NB4 (cell line): ENCODE measurements at places on chromosomes 1 and 21.

GRCh38 chr1:109383854-109384253, 13.9 kb downstream of the SORT1 start:
- no peak for DNase-seq

- DNase-seq, result no peak
Measured at GRCh38 chr1:235838021-235838420, 28.7 kb downstream of the LYST start.

- DNase-seq, result peak; percentile 44
Measured at GRCh38 chr1:30982937-30983336, 74.4 kb upstream of the SDC3 start.

DNA sequence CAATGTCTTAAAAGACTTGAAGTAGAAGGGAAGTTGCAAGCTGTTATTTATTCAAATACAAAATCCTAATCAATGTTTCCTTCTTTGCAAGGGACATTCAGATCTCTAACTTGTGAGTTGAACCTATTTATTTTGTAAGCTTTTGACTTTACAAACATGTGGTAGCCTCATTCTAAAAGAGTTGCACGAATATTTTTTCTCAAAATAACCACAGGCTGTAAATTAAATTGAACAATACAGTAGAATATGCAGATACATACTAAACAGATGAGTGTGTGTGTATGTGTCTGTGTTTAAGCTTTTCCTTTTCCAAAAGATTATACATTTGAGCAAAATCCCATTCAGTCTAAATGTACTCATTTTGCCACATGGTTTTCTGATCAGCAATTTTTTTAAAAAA, 4.8 kb upstream of the DYNLT5 start:
- no peak for DNase-seq

DNA sequence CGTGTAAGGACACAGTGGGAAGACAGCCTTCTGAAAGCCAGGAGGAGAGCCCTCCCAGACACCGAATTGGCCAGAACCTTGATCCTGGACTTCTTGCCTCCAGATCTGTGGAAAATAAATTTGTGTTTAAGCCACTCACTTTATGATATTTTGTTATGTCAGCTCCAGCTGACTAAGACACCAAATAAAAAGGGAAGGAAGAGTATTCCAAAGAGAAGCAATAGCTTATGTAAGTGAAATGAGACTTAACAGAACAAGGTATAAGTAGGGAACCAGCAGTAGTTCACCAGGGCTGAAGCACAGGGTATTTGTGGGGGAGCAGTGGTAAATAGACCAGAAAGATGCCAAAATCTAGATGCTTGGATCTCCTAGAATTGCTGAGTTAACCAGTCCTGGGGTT, 94.2 kb upstream of the WLS start:
- DNase-seq, result no peak

DNA sequence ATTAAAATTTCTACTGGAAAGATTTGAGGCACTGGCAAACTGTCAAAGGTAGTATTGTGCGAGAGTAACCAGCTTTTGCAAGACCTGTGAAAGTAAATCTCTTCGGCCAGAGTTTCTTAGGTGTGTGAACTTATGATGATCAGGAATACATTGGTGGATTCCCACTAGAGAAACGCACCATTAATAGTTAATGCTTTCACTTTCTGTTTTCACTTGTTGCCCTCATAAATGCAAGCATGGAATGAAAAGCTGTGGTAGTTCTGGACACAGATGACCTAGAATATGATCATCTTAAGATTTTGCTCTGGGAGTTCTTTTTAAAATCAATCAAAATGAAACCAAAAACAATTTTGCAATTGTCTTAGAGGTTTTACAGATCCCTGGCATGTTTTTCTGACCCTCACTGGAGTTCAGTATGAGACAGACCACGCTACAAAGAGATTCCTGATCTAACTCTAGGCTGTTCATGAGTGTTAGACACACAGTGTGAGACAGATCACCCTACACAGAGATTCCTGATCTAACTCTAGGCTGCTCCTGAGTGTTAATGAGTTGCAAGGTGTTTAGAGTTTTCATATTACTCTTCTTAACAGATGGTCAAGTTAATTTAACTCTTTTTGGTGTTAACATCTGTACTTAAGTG, 98.8 kb downstream of the SDCCAG8 start:
- DNase-seq, result no peak

DNA sequence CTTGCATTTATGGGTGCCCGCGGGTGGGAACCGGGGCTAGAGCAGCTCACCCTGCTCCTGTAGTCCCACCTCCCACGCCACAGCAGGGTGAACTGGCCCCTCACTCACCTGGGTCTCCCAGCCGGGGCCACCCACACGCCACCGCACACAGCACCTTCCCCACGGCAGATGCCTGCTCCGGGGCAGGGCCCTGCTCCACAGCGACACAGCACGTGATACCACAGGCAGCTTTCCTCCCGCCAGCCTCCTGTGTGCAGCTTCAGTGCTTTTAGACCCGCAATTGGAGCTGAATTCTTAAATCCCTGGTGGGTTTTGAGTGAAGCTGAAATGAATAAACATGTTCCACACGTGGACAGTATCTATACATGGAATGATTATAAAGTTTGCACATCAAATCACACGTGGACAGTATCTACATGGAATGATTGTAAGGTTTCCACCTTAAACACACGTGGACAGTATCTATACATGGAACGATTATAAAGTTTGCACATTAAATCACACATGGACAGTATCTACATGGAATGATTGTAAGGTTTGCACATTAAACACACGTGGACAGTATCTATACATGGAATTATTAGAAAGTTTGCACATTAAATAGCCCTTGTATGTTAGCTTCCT, 93.1 kb upstream of the COL6A1 start:
- no peak for DNase-seq

DNA sequence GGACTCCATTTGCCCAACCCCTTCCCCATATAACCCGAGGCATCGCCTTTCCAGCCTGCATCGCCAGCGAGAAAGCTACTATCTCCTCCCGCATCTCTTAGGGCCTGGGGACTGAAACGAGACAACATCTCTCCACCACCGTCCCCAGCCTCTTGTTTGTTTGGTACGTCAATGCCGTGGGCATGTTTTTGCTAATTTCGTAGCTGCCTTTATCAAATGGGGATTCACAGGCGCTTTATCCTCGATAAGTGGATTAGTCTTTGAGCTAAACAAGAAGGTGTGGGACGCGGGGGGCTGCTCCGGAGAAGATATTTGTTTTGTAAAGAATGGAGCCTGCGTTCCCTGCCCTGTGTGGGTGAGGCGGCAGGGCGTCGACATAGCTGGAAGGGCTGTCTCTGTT, 91.6 kb downstream of the PAX7 start:
- DNase-seq, result no peak

DNA sequence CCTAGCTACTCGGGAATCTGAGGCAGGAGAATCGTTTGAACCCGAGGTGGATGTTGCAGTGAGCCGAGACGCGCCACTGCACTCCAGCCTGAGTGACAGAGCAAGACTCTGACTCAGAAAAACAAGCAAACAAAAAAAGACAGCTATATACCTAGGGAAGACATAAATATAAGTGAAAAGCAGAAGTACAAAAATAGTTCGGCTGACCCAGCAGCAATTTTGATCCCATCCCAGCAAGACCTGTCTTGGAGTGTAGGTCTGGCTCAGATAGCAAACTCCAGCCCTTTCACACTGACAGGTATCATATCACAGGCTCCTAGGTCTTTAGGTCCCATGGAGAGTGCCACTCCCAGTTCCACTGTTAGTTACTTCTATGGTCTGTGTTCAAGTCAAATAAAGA, 14.6 kb downstream of the MTX1 start:
- DNase-seq, result peak; percentile 44

DNA sequence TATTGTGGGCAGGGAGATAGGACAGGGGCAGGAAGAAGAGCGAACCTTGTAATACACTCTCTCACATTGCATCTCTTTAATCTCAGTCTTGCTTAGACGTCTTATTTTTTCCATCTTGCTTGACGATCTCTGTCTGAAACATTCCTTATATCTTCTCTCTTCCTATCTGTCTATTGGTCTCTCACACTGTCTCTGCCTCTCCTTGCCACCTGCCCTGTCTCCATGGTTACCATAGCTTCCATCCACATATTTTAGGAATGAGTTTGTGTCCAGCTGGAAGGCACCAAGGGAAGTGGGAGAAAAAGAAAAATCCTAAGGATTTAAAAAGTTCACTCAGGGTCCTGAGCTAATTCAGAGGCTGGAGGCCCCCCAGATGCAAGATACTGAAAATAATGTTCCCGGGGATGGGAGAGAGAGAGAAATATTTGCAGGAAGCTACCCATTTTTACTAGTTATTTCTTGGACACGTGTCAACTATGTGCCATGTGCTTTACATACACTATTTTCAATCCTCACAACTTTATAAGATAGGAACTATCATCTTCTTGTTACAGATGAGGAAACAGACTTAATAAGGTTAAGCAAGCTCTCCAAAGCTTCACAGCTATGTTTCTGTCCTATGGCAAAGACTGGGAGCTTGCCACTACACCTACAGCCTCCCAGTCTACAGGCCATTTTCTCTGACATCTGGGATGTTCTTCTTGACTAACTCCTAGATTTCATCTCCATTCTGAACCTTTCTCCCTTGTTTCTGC, 933 bp downstream of the ANKRD34A start:
- no peak for DNase-seq

- DNase-seq, result peak; percentile 77
Measured at GRCh38 chr1:203340112-203340790, 10.7 kb downstream of the FMOD start.

GRCh38 chr1:91689641-91690481, 189.2 kb downstream of the CDC7 start:
- no peak for DNase-seq

DNA sequence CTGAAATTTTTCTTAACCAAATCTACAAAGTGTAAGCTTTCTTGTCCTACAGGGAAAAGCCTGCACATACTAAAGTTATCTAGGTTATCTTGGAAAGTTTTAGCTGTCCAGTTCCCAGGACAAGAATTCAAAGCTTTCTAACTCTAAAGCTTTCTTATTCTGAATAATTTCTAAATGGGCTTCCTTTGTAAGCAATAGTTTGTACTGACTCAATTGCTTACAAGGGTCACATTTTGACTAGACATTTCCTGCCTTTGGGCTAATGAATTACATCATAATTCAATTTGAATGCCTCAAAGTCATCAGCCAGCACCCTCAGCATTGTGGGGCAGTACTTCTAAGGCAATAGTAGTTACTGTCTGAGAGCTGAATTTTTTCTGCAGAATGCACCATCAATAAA, 223.0 kb downstream of the LTN1 start:
- no peak for DNase-seq

- peak; percentile 73 for DNase-seq
Measured at GRCh38 chr1:100631015-100631551, 88.5 kb upstream of the VCAM1 start.

GRCh38 chr21:39094847-39095579, 88.2 kb downstream of the PSMG1 start:
- DNase-seq, result no peak

GRCh38 chr1:52111492-52111891, 30.4 kb upstream of the ZFYVE9 start:
- DNase-seq, result peak; percentile 44

GRCh38 chr1:44631333-44631646, 43.0 kb downstream of the TMEM53 start:
- DNase-seq, result no peak

DNA sequence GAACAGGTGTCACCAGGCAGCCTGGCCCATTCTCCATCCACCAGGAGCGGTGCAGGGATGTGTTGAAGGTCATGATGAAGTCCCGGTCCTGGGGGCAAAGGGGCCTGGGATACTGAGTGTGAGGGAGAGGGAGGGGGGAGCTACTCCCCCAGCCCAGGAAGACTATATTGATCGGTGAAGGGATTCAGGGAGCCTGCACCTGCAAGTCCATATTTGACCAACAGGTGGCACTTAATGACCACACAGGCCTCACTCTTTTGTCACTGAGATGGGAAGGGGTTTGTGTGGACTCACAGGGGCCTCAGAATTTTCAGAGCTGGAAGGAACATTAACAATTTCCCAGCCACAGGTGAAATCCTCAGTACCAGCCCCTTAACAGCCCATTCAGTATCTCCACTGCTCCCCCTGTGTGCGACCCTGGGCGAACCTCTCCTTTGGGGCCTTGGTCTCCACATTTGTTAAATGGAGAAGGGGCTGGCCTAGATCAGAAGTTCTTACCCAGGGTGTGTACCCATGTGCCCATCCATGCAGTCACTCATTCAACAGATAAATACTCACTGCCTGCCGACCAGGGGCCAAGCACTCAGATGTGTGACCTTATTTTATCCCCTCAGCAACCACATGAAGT, 55.6 kb downstream of the NKAIN1 start:
- DNase-seq, result peak; percentile 65

- no peak for DNase-seq
Measured at GRCh38 chr1:98104289-98104688, 183.5 kb upstream of the DPYD start.

GRCh38 chr1:94425821-94426484, 7.8 kb downstream of the ABCD3 start:
- no peak for DNase-seq

- DNase-seq, result no peak
Measured at GRCh38 chr1:241701483-241702295, 49.6 kb downstream of the WDR64 start.

GRCh38 chr1:12209495-12209832, 20.4 kb upstream of the VPS13D start:
- no peak for DNase-seq

DNA sequence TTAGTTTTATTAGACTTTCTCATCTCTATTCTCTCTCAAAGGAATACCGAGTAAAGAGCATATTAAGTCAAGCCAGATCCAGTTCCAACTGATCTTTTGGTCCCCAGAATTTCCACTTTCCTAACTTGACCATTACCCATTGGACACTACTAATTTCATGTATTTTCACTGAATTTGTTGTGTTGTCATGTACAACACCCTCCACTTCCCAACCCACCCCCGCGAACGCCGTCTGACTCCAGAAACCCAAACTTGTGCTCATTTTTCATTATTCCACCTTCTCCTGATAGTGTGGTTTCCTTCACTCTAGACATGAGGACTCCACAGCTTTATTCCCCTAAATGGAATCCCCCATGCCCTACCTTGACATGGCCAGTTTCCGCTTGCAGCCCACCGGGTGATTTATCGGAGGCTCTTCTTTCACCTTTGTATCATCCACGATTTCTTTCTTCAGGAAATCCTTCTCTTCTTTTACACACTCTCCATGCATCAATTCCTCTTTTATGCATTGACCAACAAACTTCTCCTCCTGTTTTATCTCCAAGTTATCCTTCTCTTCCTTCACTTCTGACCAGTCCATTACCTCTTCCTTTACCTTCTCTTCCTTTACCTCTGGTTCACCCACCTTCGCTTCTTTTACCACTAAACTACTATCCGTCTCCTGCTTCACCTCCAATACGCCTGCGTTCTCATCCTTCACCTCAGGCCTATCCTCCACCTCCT, 805 bp downstream of the ZNHIT6 start:
- DNase-seq, result peak; percentile 2

GRCh38 chr1:228136901-228137300, 3.2 kb upstream of the GUK1 start:
- no peak for DNase-seq

DNA sequence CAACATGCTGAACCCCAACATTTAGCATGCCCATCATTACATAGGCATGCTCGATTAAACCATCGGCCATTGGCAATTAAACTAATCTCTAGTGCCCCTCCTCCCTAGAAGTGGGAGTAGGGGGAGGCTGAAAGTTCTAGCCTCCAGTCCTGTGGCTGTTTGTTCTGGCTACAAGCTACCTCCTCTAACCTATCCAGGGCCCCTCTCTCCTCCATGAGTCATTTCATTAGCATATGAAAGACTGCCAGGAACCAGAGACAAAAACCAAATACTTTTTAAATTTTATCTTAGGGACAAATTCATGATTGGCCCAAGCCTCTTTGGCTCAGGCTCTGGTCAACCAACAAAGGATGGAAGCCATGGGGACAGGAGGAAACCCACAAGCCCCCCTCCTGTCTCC, 231.1 kb downstream of the CACNA1E start:
- no peak for DNase-seq
